CD4-positive, alpha-beta T cell treated with Interleukin-17A for 1 hour (primary cell): ENCODE measurements at places on chromosomes 3 and 15.

DNA sequence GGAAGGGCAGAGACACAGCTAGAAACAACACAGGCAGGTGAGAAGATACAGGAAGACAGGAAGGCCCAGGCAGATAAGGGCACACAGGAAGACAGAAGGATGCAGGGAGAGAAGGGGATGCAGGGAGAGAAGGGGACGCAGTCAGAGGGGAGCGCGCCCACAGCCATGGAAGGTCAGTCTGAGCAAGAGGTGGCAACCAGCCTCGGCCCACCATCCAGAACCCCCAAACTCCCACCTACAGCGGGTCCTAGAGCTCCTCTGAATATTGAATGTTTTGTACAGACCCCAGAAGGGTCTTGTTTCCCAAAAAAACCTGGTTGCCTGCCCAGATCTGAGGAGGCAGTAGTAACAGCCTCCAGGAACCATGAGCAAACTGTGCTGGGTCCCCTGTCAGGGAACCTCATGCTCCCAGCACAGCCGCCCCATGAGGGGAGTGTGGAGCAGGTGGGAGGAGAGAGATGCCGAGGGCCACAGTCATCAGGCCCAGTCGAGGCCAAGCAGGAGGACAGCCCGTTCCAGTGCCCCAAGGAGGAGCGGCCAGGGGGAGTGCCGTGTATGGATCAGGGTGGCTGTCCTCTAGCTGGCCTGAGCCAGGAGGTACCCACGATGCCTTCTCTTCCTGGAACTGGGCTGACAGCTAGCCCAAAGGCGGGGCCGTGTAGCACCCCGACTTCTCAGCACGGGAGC is 27.6 kb upstream of the SLC28A1 start:
- no peak for DNase-seq

- DNase-seq, result no peak
Observed at GRCh38 chr3:126927846-126928245, 55.1 kb upstream of the PLXNA1 start.

DNA sequence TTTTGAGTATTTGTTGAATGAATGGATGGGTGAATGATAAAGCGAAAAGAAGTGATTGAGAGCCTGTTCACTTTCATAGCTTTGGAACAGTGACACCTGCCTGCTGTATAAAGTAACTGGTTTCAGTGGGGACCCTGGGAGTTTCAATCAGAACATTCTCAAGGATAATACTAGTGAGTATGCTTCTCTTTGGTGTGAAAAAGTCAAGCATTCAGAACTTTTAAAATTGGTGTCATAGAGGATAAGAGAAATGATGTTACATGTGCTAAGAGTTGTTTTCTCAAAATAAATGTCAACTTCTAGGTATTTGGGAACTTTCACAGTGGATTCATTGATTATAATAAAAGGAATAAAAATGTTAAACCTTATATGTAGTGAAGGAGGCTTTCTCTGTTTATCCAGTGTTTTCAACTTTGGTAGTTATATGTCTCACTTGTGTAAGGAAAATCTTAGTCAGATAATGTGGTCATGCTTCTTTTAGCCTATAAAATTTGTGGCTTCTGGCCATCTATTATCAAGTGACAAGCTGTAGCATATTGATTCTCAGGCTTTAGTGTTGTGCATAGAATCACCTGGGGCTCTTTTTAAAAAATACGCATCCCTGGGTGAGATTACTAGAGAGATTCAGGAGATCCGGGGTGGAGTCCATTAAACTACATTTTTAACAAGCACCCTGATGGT is 11.9 kb downstream of the LRCH3 start:
- peak; percentile 15 for DNase-seq

- DNase-seq, result no peak
Observed at GRCh38 chr15:95302809-95303208, 1027.7 kb upstream of the NR2F2 start.

GRCh38 chr15:70252056-70252950 is 154.6 kb upstream of the TLE3 start:
- no peak for DNase-seq

- no peak for DNase-seq
Observed at GRCh38 chr3:170689296-170689829, 103.5 kb upstream of the SLC7A14 start.

DNA sequence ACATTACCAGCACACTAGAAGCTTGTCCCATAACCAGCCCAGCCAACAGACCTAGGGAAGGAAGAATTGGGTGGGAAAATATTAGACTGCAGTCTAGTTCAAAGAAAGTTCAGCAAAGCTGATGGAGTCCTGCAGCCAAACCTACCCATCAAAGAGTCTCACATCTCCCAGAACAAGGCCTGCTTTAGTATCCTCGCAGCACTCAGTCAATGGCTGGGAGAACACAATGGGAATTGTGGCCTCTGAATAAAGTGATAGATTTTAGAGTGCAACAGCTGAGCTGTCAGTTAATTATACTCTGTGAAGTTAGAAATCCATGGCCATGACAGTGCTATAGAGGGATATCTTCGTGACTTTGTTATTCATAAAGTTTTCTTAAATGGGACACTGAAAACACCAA is 207.2 kb upstream of the NAALADL2 start:
- DNase-seq, result no peak

- no peak for DNase-seq
Observed at GRCh38 chr3:149781741-149782140, 10.6 kb downstream of the ANKUB1 start.

- no peak for DNase-seq
Observed at GRCh38 chr3:25090698-25091453, 337.2 kb upstream of the RARB start.

DNA sequence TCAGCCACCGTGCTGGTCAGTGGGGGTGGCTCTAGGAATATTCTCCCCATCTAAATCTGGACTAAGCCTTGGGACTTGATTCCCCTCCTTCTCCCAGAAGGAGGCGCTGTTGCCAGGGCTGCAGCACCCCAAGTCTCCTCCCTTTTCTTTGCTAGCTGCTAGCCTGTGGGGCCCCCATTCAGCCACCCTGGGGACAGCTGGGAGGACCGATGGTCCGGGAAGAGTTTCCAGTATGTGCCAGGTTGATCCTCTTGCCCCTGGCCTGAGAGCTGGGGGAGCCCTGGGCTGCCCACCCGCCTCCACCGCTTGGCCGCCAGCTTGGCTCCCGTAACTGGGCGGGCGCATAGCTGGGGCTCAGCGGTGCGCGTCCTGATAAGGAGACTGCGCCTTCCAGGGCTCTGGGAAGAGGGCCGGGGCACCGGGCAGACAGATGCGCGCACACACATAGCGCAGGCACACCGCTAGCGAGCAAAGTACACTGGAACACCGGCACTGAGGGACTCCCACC is 4.2 kb downstream of the SMAD6 start:
- no peak for DNase-seq

- DNase-seq, result peak; percentile 66
Observed at GRCh38 chr15:90388462-90389380, 679 bp downstream of the IQGAP1 start.

- DNase-seq, result no peak
Observed at GRCh38 chr3:43291546-43291945, 5.2 kb downstream of the SNRK start.

DNA sequence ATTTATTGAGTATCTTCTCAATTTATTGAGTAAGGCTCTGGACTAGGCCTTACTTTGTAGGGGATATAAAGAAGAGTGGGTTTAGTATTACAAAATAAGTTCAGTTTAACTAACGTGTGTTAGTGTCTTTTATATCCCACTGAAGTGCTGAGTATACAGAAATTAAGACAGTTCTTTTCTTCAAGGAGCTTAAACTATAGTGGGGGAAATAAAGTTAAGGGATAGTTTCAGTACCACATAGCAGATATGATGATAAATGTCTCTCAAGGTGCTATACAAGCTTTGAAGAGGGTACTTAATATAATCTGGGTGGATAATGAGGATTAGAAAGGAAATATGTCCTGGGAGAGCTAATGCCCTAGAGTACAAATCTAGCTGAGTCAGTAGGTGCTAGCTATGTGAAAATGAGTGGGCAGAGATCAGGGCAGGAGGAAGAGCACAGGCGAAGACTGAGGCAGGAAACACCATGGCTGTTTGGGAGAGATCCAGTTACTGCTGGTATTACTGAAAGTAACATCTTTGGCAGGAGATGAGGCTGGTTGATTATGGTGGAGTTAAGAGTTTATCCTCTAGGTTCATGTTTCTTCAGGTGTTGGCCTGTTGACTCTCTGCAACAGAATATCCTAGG is 46.0 kb downstream of the TEX9 start:
- no peak for DNase-seq

GRCh38 chr3:197088370-197088769 is 58.8 kb upstream of the MELTF start:
- no peak for DNase-seq

GRCh38 chr15:39581793-39582285 is 960 bp downstream of the THBS1 start:
- no peak for DNase-seq

DNA sequence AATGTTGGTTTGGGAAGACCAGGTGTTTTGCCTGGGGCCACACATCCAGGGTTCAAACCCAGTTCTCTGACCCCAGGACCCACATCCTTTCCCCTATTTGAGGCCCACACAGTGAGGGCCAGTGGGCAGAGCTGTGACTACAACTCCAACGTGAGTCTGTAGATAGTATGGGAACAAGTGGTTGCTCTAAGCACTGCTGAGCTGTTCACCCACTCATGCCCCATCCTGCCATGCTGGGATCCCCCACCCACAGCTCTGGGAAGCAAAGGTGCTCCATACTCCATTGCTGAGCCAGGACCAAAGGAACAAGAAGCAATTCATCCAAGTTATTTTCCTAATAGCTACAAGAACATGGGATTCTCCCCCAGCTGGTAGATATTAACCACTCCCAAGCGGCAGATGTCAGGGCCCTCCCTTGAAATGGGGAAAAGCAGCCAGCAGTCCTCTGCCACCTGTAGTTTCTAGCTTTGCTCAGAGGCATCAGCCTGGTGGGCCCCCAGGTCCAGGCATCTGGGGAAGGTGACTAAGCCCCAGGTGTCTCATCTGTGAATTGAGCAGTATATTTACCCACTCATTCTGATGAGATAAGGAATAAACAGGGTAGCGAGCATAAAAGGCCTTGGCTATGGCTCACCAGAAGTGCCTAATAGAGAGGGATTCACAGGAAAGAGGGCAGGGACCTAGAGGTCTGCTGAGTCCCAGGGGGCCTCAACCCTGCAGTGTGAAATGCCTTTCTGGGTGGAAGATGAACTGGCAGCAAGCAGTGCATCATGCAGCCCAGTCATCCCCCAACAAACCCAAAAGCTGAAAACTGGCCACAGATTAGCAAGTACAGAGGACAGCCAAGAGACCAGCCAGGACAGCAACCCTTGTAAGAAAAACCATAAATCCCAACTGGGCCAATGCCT is 33.4 kb downstream of the POC1A start:
- DNase-seq, result no peak

GRCh38 chr3:134406331-134407238 is 32.3 kb upstream of the AMOTL2 start:
- DNase-seq, result no peak

GRCh38 chr3:168877899-168878298 is 782.2 kb upstream of the GOLIM4 start:
- DNase-seq, result no peak

GRCh38 chr3:101142160-101142559 is 148.9 kb upstream of the ABI3BP start:
- DNase-seq, result no peak

GRCh38 chr3:60365360-60365759 is 885.9 kb downstream of the FHIT start:
- no peak for DNase-seq

- no peak for DNase-seq
Observed at GRCh38 chr3:33430571-33430970, 9.6 kb downstream of the UBP1 start.

DNA sequence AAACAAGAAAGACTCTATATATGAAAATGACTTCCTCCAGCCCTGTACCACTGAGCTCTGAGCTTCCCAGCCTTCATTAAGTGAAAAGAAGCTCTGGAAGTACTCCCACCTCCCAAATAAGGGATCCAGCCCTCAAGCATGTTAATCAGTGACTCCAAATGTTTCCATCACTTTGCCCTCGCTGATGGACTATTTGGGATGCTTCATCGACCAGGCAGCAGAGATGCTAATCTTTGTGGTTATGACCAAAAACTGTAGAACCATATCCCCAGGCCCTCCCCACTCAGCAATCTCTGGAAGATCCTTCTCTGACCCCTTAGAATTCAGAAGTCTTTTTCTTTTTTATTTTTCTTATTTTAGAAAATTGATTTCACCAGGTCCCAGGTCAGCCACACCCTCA is 2.3 kb upstream of the CTDSPL start:
- no peak for DNase-seq

- DNase-seq, result no peak
Observed at GRCh38 chr3:189383630-189384029, 211.9 kb downstream of the TPRG1 start.

DNA sequence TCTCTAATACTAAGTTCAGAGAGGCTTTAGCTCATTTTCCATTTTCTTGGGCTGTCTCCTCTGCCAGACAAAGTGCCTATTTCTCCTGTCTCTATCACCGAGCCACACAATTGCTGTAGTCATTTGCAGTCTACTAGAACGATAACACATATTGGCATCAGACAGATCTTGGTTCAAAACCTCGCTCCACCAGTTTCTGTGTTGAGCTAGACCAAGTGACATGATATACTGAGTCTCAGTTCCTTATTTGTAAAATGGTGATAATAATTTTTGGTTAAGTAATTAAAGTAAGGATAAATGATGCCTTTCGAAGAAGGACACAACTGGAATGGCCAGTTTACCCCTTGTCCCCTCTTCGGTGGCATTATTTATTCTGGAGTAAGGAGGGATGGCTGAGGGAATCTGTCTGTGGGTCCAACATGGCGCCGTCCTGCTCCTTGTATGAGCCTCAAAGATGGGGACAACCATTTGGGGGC is 398 bp upstream of the RAB7A start:
- DNase-seq, result no peak

DNA sequence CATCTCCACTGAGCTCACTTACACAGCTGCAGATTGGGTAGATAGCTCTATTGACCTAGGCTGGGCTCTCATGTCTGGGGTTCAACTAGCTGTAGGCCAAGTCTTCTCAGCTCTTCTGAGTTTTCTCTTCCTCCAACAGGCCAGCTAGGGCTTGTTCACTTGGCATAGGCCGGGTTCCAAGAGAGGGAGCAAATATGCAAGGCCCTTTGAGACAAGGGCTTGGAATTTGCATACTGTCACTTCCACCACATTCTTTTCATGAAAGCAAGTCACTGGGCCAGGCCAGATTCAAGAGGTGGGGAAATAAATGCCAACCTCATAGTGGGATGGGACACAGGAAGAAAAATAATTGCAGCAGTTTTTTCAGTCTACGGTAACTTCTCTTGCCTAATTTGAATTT is 25.2 kb downstream of the PIGB start:
- no peak for DNase-seq

DNA sequence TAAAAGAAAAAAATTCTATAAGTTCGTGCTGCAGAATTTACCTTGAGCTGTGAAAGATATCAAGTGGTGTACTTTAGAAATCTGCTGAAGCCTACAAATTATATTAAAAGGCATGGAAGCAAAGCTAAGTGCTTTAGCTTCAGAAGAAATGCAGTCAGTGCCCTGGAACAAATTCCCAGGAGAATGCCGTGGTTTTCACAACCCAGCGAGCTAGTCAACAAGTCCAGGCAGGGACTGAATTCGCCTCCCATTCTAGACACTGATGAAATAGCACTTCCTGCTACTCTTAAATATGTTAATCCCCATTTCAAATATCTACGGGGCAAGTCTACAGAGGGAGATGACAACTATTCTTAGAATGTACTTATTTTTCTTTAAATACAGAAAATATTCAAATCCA is 326.4 kb upstream of the IGF1R start:
- no peak for DNase-seq

- no peak for DNase-seq
Observed at GRCh38 chr3:58202917-58203360, 7.8 kb downstream of the DNASE1L3 start.

GRCh38 chr3:120399372-120399771 is 50.2 kb upstream of the LRRC58 start:
- no peak for DNase-seq
